T-cell (primary cell): ENCODE measurements at places on chromosomes 7 and 10. TPM values are rescaled to one million over a fixed set of nuclear protein-coding genes. Genes with fewer than 3 reads are reported as not detected.

DNA sequence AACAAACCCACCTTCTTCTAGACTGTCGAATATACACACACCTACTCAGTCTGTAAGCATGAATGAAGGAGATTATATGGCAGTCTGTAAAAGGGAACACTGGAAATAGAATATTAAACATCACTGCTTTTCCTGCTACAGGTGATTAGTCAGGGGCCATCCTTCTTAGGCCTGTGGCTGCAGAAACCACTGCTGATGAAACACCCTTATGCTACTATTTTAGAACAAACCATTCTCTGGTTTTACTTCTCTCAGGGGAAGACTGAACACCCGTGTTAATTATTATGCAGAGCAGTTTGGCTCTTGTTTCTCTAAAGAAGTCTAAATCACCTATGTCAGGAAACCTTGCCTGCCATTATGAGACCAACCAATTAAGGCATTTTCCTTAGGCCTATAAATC, 351.1 kb upstream of the KLF6 start:
- no peak for DNase-seq

DNA sequence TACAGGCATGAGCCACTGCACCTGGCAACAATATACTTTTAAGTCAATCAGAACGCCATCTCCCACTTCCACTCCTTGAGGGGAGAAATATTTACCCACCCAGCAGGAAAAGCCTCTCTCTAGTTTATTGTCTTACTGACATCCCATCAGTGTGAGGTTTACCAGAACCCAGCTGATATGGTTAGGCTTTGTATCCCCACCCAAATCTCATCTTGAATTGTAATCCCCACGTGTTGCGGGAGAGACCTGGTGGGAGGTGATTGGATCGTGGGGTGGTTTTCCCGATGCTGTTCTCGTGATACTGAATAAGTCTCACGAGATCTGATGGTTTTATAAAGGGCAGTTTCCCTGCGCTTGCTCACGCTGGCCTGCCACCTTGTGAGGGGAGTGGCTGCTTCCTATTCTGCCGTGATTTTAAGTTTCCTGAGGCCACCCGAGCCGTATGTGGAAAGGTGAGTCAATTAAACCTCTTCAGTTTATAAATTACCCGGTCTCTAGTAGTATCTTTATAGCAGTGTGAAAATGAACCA, 37.5 kb upstream of the TPK1 start:
- DNase-seq, result no peak

DNA sequence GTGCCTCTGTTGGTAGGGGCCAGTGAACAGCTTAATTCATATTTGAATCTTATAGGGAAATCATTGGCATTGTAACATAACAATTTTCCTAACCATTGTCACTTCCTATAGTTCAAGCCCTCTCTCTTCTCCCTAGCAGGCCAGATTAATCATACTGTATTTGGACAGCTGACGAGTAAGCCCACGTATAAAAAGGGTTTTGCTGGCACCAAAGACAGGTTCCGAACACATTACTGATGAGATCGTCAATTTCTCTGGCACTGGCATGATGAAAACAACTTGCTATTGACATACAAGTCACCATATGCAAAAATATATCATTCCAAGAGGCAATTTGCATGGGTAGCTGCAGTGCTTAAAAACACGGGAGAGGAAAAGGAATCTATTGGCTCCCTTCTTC, 891.1 kb upstream of the AUTS2 start:
- DNase-seq, result no peak

DNA sequence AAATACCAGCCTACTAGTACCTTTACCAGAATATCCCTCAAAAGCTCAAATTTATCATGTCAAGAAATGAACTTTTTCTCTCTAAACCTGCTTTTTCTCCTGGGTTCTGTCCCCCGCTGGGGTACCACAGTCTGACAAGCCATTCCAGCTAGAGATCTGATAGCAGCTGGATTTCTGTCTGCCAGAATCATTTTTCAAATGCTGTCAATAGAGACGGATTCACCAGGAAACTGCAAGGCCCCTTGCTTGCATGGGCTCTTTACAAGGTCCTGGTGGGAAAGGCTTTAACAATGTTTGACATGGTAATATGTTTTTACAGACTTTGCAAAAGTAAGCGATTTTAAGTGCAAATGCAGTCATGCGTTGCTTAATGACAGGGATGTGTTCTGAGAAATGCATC, 4.9 kb upstream of the ANXA11 start:
- no peak for DNase-seq

GRCh38 chr7:155062411-155062810, 7.7 kb upstream of the HTR5A start:
- no peak for DNase-seq

DNA sequence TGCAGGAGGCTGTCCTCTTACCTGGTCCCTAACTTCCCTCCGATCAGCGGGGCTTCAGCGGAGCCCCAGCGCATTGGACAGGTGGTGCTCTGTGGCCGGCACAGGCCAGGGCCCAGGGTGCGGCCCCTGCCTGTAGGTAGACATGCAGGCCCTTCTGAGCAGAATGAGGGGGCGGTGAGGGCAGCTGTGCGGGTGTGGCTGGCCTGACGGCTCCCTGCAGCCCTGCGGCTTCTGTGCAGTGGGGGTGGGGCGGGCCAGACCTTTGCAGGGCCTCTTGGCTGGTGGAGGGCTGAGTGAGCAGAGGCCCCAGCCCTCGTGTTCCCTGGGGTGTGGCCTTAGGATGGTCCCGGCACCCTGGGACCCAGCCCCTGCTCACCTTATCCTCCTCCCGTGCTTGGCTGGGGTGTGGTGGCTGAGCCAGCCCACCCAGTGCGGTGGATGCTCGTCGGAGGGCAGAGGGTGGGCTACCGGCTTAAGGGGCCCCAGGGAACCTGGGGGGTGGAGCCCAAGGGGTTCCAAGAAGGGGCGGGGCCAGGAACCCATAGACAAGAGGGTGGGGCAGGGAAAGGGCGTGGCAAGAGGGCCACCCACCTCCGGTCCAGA, 175.2 kb upstream of the TNRC18 start:
- no peak for DNase-seq

DNA sequence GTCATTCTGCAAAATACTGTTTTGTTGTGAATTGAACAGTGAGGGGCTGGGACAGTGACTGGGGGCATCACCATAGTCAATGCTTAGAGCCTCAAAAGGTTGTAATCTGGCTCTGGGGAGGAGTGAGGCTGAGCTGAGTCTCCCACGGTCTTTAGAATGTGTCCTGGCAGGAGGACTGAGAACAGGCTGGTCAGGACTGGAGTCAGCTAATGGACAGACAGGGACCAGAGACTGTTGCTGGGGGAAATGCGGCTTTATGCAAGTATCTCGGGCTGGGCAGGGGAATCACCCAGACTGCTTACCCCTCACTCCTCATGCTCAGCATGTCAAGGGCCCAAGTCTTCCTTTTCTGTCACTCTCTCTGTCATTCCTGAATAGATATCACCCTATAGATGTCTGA, 346.5 kb downstream of the TYW1 start:
- DNase-seq, result no peak

- no peak for DNase-seq
Observed at GRCh38 chr10:99364125-99364524, 35.0 kb downstream of the CNNM1 start.

DNA sequence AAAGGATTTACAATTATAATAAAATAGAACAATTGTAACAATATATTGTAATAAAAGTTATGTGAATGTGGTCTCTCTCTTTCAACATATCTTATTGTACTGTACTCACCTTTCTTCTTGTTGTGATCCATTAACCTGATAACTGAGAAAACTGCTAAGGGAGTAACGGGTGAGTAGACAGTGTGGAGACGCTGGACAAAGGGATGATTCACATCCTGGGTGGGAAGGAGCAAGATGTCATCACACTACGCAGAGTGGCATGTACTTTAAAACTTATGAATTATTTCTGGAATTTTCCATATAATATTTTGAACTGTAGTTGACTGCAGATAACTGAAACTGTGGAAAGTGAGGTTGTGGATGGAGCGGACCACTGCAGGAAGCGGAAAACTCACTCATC, 91.2 kb upstream of the PLPP4 start:
- no peak for DNase-seq

DNA sequence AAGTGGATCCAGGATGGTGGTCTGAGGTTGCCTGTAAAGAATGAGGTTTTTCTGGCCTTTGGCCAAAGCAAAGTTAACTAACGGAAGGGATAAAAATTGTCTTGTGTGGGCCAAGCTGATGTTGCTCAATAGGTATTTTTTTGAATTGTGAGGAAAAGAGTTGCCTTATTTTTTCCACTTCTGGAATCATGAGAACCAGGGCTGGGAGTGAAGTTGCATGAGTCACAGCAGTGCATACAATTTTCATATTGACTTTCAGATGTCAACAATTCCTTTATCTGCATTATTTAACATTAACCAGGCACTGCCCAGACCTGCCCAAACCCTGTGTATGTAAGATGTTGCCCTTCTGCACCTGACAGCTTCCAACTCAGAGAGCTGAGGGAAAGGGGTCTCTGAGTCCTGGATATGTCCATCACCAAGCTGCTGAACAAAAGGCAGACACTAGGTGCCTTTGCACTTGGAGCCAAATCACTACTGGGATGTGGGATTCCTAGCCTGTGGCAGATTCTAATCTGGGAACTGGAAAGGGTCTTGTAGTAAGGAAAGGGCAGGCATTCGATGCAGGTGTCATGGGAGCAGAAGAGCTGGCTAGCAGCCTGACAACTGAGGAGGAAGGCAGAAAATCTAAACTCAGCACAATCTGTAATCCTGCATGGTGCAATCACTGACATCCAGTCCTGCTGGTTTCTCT, 52.3 kb upstream of the SLC35B4 start:
- DNase-seq, result no peak

DNA sequence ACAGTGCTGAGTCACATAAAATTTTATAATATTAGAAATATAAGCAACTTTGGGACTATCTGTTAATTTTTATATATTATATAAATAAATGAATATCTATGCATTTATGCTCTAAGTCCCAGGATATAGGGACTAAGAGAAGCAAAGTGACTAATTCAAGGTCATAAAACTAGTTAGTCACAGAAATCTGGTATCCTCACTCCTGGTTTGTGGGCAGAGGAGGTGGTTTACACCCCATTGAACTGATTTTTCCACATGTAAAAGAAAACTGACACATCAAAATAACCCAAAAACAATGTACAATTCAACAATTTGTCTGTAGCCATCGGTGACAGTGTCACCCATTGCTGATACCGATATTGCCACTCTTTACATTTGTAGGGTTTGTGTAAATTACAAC, 3.0 kb downstream of the PCLO start:
- no peak for DNase-seq

GRCh38 chr7:100266576-100267354, 40.7 kb upstream of the SPDYE3 start:
- DNase-seq, result no peak

DNA sequence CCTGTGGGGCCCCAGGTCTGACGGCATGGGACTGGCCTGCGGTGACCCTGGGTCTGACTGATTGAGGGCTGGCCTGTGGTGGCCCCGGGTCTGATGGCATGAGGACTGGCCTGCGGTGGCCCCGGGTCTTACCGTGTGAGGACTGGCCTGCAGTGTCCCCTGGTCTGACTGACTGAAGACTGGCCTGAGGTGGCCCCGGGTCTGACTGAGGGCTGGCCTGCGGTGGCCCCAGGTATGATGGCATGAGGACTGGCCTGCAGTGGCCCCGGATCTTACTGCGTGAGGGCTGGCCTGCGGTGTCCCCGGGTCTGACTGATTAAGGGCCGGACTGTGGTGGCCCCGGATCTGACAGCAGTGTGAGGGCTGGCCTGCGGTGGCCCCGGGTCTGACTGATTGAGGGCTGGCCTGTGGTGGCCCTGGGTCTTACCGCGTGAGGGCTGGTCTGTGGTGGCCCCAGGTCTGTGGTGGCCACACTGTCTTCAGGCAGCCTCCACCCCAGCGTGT, 10.9 kb downstream of the JAKMIP3 start:
- no peak for DNase-seq

NKX6-2 gene
- not detected for total RNA-seq

CARD11 gene
- 135 TPM for total RNA-seq
